ENCODE measurements at places on chromosomes 6 and 20.

DNA sequence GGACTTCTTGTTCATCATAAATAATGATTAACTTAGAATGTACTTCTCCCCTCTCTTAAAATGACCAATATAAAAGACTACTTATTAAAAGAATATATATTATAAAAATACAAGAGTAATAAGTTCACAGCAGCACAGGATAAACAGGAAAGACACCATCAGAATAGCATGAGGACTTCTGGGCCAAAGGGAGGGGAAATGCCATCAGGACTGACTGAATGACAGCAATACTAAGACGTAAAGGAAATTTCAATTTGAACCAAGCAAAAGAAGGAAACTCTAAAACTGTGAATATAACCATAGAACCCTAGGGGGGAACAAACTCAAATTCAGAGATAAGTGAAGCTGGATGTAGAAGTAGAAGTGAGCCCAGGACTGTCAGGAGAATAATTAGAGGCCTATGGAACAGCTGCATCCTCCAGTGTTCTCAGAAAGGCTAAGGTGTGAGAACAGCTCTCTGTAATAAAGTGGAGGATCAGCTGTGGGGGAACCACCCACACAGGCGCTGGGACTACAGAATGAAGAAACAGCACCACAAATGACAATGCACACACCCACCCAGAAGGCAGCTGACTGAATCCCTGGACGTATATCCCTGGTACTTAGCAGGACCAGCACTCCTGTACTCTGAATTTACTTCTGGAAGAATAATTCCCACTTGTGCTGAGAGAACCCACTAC, 37.8 kb downstream of the ZHX3 start:
- no peak for DNase-seq

GRCh38 chr20:59735917-59736316, 131.6 kb downstream of the PHACTR3 start:
- no peak for DNase-seq

DNA sequence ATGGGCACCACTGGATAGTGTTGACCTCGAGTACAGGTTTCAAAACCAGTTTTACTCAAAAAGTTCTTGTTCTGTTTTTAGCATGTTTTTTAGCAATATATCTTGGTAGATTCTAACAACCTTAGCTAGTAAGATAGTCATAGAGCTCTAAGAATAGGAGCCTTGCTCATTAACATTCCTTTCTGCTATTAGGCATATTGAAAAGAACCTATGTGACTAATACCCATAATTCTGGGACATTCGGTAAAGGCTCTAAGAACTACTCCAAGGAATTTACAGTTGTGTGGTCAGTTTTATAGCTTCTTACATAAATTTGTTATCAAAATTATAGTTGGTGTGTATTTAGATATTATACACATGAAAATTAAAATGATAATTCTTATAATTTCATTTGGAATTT, 11.6 kb downstream of the SLC9A8 start:
- no peak for DNase-seq

DNA sequence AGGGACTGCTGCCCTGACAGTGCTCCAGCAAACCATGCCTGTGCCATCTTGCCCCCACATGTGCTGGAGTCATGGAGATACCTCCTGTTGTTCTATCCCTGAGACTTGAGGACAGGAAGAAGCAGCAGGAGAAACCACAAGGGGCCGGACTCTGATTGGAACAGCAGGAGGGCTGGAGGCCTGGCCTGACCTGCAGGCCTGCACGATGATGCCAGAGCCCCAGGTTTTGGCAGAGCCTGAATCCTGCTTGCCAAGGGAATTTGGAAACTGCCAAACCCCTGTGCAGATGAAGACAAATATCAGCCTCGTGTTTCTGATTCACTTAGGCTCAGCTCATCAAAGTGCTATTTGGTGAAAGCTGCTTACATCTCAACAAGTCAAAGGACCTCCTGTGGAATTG, 177.6 kb downstream of the MAFB start:
- DNase-seq, result no peak

DNA sequence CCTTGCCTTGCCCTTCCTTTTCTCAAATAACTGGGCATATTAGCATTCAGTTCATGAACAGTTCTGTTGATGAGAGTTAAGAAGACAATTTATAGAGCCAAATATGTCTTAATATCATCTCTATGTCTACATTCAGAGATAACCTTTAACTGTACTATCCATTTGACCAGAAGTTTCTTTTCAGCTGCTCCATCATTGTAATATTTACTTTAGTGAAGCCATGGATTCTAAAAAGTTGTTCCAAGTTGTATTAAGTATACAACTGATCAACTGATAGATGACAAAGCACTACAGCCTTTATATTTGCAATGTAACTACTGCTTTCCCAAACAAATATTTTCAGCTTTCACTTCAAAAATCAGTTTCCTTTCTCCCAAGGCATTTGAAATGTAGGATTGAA, 1252.7 kb downstream of the EPHA7 start:
- no peak for DNase-seq

GRCh38 chr6:36032261-36032660, 4.7 kb downstream of the MAPK14 start:
- DNase-seq, result no peak

DNA sequence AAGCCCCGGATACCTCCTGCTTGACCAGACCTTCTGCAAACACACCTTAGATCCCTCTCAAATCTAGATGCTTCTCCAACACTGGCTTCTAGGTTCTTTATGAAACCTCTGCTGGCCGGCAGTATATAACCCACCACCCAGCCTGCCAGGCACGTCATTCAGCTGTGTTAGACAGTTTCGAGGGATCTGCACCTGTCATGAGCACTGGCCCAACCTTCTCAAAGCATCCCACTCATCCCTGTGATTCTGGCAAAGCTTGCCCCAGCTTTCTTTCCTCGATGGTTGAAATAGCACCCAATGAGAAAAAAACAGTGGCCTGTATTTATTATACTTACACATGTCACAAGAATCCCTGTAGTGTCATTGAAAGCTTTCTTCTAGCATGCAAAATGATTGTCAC, 157.8 kb downstream of the MTHFD1L start:
- no peak for DNase-seq

GRCh38 chr6:15498640-15499039, 164.2 kb downstream of the DTNBP1 start:
- DNase-seq, result no peak

- DNase-seq, result no peak
Observed at GRCh38 chr20:33656783-33657703, 5.1 kb upstream of the C20orf144 start.

DNA sequence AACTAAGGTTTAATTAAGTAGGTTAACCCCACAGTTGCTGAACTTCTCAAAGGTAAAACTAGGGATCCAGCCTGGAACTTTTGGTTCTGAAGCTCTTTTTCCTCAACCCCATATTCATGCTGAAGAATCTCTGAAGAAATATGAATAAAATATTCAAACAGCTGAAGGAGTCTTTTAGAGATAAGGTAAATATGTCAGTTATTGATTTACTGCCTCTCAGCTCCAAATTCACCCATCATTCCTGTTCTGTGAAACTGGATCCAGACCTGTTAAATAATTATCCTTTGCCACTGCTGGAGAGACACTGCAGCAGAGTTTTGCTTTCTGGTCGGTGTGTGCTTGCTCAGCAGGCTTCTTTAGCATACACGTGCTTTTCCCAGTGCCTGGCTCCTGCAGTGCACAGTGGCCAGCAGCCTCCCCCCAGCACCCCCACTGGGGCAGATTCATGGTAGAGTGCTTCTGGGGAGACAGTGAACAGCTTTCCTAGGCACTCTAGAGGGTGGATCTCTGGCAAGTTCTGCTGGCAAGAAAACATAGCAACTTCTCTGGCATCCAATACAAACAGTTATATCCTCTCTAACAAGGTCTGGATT, 62.0 kb upstream of the BCLAF1 start:
- DNase-seq, result no peak

DNA sequence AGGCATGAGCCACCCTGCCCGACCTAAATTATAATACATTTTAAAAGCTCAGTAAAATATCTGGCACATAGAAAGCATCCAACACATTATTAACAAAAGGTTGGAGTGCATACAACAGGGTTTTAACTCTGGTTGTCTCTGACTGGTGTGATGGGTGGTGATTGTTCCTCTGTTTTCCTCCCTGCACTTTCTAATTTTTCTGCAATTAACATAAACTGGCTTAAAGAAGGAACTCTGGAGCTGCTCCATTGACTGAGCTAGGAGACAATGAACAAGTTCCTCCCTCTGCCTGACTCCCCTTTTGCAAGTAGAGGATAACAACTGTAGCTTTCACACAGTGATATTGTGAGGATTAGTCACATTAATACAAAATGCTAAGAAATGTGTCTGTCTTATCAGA, 48.5 kb upstream of the SIRPG start:
- no peak for DNase-seq

GRCh38 chr6:167214206-167214605, 56.4 kb upstream of the GPR31 start:
- no peak for DNase-seq

GRCh38 chr6:54135665-54136369, 24.6 kb downstream of the MLIP start:
- no peak for DNase-seq

DNA sequence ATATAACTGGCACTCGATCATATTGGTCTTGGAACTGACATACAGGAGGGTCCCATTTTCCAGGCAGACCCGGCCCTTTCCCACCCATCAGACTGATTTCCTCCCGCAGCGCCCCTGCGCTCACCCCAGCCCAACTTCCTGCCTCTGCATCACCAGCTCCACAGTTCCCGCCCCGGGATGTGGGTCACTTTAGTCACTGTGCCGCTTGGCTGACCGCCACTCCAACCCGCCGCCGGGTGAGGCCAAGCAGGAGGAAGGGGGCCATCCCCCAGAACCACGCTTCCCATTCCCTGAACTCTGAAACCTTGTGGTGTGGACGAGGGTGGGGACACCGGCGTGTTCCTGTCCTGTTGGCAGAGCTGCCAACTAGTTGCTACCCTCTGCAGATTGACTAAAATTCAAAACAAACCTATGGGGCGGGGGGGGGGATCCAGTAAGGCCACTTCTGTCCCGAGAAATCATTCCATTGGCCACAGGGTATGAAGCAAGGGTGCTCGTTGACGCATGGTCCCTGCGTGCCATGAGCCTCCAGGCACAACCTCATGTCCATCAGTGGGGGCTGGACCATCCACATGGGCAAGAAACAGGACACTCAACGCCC, 12.3 kb downstream of the TGM2 start:
- no peak for DNase-seq

DNA sequence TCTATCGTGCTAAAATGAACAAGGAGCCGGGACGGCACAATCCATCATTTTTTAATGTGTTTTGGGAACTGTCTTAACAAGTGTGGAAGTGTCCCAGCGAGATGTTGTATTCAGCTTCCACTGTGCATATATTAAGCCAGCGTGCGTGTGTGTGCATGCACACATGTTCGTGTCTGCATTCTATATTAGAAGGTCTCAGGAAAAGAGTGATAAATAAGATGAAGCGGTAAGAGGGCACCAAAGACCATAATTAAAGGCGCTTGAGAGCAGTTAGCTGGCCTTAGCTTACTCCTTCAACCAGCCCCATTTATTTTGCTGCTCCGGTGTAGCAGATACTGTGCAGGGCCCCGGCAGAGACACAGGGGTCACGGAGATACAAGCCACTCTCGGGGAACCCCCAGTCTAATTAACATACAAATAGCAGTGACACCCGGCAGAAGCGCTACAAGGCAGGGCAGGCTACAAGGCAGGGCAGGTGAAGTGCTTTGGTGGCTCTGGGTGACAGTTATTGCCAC, 206.5 kb upstream of the RREB1 start:
- no peak for DNase-seq

DNA sequence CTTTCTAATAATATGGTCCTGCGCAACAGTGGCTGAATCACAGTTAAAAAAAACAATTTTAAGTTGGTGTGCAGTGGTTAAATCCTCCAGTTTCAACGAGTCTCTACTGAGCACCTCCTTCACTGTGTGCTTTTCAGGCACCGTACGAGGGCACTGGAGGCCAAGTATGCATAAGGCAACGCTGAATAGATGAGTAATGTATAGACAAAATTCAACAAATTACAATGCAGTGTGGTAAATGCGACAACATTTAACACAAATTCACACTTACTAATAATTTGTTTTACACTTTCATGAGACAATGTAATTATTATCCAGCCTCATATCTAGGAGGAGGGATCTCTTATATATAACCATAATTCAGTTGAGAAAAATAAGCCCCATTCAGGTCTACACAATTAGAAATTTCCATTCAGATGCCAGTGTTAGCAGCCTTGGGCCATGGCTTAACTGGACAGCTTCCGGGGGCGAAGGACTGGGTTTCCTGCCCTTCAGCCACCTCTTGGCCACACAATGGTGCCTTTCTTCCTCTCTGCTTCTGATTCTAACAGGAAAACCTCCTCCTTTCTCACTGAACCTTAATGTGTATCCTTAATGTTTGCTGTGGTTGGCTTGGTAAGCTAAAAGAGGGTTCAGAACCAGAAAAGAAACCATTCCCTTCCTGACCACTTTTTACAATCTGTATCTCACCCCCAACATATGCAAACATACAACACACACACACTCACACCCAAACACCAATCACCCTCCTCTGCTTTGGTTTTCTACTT, 51.9 kb downstream of the B4GALT5 start:
- no peak for DNase-seq

All from activated CD8-positive, alpha-beta memory T cell treated with anti-CD3 and anti-CD28 coated beads for 1 hour (primary cell).